ENCODE measurements at places on chromosomes 11 and 22. TPM values are rescaled to one million over a fixed set of nuclear protein-coding genes. Genes with fewer than 3 reads are reported as not detected.

The ARHGAP42 gene
- total RNA-seq = 12.1 TPM

GRCh38 chr11:114188851-114189570, 107.2 kb upstream of the NNMT start:
- DNase-seq = no peak

DNA sequence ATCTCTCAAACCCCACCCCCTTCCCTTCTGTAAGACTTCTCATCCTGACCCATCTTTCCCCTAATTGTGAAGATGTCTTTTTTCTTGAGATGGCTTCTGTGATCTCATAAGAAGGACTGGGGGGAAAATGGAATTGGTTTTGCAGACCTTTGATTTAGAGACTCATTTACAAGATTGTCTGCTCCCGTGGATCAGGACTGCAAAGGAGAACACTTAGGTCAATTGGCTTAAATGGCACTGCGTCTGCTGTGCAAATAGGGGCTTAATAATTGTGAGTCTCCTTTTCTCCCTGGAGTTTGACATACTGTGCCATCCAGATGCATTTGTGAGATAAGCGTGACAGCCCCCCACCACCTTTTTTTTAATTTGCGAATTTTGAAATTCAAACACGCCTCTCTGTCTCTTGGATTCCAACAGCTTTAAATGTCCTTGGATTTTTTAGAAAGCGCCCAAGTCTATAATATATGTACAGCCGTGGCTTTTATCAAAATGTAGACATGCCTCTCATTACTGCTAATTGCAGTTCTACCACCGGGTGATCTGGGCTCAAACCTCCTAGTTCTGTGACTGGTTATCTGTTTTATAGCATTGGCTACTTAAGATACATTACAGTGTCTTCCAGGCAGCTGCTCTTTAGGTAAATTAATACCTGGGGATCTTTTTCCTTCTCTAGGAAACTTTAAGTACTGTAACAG, 150.0 kb downstream of the DBX1 start:
- no peak for DNase-seq

DNA sequence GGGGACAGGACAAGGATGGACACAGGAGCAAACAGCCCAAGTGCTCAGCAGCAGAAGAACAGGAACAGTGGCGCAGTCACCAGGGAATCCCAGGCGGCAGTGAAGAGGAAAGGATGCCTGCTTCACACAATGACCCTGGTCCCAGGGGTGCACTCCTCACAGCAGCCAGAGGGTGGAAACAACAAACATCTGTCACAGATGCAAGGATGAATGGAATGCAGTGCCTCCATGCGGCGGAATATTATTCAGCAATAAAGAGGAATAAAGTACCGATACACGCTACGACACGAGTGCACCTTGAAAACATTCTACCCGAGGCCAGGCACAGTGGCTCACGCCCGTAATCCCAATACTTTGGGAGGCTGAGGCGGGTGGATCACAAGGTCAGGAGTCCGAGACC, 12.7 kb downstream of the CSNK1E start:
- DNase-seq = no peak

DNA sequence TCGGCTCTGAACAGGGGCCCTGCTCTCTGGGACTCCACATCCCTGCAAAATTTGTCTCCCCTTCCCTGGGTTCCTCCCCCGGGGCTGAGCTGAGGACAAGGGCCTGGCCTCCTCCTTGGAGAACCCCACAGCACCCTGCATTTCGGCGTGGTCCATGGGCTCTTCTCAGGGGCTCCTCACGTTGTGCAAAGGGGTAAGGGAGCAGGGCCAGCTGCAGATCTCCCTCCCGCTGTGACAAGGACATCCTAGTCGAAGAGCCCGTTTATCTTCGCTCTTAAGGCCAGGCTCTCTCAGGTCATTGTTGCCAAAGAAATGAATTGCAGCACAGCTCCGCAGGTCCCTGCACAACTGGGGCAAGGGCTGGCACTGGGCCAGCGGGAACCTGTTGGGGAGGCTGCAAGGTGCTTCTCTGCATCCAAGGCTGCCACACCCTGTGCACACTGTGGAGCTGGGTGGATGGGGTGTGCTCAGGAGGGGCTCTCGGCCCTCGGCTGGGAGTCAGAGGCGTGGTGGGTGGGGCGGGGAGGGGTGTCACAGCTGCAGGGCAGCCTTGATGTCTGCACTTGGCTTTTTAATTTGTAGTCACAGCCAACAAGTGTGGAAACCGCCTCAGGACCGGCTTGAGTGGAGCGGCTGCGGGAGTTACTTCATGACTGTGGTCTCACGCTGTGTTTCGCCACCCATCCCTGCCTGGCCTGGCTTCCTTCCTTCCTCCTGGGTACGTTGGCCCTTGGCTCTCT, 26.6 kb upstream of the SEPTIN5 start:
- no peak for DNase-seq

- peak; percentile 95 for DNase-seq
Measured at GRCh38 chr11:108115500-108116140, 5.7 kb upstream of the ACAT1 start.
